Left lobe of liver (tissue), 2 donors: ENCODE measurements at places on chromosomes 3 and 15.

DNA sequence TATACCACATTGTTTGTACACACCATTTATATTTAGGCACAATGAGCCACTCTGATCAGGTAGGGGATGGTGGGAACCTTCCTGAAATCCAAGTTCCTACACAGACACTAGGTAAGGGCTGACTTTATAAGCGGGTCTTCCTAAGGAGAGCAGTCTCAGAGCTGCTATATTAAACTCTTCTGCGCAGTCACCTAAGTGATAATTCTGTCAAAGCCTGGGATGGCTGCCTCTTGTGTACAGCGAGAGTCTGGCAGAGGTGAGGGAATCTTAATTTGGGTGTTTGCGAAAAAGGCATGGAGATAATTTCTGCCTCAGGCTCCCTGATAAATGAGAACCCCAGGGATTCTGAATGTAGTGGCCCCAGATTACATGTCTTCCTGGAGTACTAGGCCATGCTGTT, 113.1 kb downstream of the EDEM1 start:
- DNase-seq: no peak

- no peak for DNase-seq
Measured at GRCh38 chr15:61081027-61081322, 148.1 kb downstream of the RORA start.

- DNase-seq: no peak
Measured at GRCh38 chr3:143255739-143256138, 136.2 kb downstream of the CHST2 start.

- no peak for DNase-seq
Measured at GRCh38 chr3:123285479-123285878, 83.7 kb downstream of the SEC22A start.

DNA sequence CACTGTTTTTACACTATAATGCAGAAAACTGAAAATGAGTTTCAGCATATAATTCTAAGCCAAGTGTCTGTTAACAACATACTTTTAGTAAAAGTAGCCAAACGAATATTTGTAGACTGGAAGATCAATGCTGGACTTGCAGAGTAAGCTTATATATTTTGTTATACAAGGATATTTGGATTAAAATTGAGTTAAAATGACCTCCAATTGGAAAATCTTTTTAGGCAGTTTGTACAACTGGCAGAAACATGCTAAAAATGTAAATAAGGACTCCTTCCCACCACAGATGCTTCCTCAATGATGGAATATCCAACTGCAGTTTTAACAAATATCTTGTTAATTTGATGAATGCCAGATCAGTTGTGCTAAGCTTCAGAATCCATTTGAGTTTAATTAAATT, 25.3 kb downstream of the ZBBX start:
- DNase-seq: no peak

DNA sequence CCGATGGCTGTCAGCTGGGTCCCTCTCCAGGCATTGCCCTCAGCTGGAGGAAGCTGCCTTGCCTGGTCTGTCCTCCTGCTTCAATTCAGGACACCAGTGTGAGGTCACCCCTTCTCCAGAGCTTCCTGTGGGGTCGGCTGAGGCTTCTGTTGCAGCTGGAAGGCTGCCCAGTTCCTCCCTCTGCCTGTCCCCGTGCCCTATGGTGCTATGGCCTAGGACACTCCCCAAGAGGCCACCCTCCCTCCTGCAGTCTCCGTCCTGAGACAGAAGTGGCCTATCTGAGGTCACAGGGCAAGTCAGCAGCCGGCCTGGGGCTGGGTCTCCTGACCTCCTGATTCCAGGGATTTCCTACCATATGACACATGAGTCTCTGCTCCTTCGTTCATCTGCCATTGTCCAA, 57.9 kb downstream of the RASGRF1 start:
- no peak for DNase-seq

- DNase-seq: no peak
Measured at GRCh38 chr3:40623567-40623966, 98.8 kb downstream of the ZNF621 start.
